Esophagus muscularis mucosa (tissue), 4 donors: ENCODE measurements at places on chromosomes 13 and 19. TPM values are rescaled to one million over a fixed set of nuclear protein-coding genes. Genes with fewer than 3 reads are reported as not detected.

- no peak for DNase-seq
Observed at GRCh38 chr13:84129966-84130365, 247.7 kb upstream of the SLITRK1 start.

DNA sequence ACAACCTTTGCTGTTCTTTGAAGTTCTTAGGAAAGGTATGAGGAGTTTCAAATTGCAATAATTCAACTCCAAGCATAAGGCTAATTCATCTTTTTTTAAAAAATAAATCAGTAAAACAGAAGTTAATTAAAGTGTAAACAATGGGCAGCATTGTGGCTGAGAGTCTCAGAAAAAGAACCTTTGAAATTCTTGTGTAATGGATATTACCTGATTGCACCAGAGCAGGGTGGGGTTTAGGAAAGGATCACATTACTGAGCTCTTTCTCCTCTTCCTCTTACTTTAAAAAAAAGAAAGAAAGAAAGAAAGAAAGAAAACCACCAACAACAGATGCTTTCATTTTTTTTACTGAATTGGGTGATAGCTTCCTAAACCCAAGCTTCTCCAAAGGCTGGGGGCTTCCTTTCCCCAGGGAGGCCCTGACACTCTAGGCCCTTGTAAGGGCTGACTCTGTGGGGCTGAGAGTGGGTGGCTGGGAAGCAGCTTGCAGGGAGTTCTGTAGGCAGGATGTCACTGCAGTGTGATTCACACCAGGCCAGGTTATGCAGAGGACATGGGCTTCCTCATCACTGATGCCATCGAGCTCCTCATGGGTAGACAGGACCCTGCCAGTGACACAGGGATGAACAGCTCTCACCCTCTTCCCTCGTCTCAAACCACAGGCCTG, 564.5 kb downstream of the FGF9 start:
- no peak for DNase-seq

- DNase-seq = no peak
Observed at GRCh38 chr13:59340151-59340550, 823.6 kb downstream of the DIAPH3 start.

Gene PLA2G4C
- 12.4 TPM for total RNA-seq

GRCh38 chr13:19586904-19587634, 25.7 kb upstream of the TPTE2 start:
- DNase-seq = peak; percentile 42

DNA sequence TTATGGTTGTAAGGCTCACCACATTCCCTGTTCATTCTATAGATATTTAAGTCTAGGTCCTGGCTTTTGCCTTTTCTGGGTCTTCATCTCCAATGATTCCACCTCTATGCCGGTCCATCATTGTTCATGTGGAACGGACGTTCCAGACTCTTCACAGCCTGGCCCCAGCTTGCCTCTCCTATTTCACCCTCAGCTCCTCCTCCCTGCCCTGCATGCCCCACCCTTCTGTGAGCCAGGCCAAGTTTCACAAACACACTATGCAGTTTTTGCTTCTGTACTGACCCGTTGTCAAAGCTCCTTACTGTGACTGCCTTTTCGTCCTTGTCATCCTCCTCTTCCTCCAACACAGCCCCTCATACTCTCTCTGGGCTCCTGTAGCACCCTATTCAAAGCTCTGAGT, 31.3 kb downstream of the TEX26 start:
- DNase-seq = no peak

- no peak for DNase-seq
Observed at GRCh38 chr13:35208587-35208986, 266.5 kb downstream of the NBEA start.

Gene CD177
- total RNA-seq = 0.42 TPM

DNA sequence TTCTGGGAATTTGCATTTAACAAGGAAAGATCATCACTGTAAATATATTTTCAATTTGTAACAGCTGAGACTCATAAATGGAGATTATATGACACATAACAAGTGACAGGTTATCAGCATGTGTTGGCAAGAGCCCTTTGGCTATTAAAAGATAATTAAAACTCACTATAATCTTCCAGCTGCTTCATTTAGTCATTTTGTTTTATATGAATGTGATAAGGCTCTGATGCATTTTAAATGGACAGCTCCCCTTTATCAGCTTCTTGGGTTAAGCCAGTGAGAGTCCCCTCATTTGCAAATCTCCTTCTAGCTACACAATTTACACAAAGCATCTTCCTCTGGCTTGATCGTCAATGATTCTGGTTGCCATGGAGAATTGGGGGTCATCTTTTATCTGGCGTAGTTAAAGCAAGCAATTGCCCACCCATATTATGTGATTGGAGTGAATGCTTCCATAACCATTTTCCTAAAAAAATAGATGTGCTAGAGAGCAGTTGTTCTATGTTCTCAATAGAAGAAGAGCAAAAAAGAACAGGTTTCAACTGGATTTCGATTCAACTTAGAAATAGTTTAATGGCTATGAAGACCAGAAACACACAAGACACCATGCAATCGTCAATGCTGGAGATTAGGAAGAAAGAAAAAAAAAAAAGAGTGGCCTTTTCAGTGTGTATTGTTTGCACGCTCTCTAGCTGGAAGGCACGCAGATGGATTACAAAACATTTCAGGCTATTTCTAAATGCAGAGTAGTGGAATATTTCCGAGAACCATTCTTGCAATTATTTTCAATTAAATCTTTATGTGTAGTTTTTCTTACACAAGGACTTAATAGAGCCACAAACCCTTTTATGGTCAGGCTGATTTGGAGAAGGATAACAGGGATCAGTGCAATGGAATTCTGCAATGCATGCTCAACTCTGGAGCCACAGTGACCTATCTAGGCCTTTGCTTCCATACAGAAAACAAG, 27.4 kb downstream of the STARD13 start:
- no peak for DNase-seq

GRCh38 chr13:40664350-40665125, 1.9 kb downstream of the FOXO1 start:
- peak; percentile 93 for DNase-seq

DNA sequence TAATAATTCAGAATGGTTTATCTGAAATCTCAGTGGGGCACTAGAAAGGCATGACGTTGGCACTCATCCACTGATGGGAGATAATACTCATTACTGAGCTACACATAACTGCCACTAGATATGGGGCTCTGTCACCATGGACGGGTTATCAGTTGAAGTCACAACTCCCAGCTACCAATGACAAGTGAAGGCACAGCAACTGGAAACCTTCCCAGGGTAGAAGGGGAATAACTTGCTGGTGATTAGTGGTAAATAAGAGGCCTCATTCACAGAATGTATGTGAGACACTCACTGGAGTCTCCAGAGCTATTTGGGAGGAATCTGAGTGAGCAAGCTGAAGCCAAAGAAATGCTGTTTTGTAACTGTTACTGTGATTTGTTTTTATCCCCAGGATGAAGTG, 249.6 kb downstream of the ENOX1 start:
- no peak for DNase-seq

DNA sequence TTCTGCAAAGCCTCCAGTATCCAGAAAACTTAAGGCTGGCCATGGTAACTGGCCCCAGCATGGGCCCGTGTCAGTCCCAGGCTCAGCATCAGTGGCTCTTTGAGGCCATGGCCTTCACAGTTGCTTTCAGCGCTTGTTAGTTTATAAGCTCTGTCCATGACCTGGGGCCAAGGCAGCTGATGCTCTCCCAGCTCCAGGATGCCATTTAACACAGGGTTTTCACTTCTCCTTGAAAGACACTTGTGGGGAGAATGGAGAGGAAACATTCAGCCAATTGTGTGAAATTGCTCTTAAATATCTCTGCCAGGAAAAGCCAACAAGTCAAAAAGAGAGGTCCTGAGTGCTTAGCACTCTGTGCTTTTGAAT, 321.3 kb downstream of the FOXO1 start:
- DNase-seq = no peak

DNA sequence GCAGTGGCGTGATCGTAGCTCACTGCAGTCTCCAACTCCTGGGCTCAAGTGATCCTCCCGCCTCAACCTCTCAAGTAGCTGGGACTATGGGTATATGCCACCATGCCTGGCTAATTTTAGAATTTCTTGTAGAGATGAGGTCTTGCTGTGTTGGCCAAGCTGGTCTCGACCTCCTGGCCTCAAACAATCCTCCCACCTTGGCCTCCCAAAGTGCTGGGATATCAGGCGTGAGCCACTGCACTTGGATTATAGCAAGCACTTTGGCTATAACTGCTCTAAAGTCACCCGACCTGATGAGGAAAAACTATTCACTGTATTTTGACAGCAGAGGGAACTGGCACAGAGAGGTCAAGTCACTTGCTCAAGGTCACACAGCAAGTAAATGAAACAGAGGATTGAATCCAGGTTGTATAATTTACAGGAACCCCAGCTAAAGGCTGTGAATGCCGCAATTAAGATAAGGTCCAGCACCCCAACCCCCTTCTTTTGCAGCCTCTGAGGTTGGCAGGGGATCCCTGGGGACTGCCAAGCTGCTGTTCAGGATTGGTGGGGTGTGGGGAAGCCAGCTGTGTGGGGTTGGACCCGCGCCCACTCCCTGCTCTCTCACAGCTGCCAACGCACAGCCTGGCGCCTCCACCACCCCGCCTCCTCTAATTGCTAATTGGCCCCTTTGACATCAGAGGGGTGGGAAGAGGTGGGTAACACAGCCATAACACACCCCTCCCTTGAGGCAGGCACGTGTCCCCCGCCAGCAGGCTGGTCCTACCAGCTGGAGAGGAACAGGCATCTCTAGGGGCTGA, 6.0 kb downstream of the TMIGD2 start:
- DNase-seq = no peak

Gene WTIP
- 68.0 TPM for total RNA-seq

GRCh38 chr13:97124915-97125809, 97.0 kb upstream of the MBNL2 start:
- DNase-seq = no peak
